ENCODE measurements at places on chromosomes 2 and 18.

DNA sequence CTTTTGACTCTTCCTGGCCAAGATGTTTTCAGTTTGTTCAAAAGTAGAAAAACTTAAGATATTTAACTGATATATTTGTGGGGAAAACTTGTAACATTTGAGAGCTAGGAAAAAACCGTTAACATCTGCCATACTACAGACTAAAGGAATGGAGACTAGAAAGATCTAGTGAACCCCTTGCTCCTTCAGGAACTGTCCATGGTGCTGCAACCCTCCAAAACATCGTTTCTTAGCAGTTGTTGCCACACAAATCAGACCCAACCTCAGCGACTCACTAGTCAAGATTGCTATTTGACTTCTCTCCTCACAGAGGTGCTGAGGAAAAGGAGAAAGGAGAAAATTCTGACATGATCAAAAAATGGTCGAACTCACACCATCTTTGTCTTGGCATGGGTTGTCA is 393.8 kb upstream of the LYPD1 start:
- peak; percentile 35 for DNase-seq

GRCh38 chr2:193847130-193847529 is 1652.4 kb upstream of the TMEFF2 start:
- no peak for DNase-seq

DNA sequence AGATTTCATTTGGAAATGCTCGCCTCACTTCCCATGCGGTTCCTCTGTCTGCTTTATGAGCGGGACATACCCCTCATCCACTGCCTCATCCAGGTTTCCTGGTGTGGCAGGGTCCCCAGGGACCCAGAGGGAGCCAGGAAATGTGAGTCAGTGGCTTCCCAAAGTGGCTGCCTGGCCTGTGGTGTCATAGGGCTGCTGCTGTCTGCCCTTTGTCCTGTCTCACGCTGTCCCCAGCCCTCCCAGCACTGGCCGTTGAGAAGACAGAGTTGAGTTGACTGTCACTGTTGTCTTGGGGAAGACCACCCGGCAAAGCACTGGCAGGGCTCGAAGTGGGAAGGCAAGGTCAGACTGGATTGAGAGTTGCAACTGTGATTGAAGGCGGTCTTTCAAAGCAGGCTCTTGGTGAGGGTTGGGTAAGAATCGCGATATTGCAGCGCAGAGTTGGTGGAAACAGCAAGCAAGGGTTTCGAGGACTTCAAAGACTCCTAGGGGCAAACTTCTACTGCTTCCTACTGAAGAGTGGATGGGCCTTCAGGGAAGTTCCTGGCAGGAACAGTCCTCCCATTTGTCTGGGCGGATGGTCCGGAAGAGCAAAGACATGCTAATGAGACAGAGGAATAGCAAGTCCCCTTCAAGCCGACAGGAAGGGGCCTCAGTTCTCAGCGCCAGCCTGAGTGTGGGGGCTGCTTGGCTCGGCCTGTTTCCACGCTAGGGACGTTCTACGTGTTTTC is 33.9 kb downstream of the RAB31 start:
- DNase-seq: peak; percentile 43

GRCh38 chr18:59357928-59358327 is 1.1 kb downstream of the LMAN1 start:
- DNase-seq: no peak

- no peak for DNase-seq
These were observed 155.7 kb downstream of the TNS1 start for GRCh38 chr2:217847115-217847514.

DNA sequence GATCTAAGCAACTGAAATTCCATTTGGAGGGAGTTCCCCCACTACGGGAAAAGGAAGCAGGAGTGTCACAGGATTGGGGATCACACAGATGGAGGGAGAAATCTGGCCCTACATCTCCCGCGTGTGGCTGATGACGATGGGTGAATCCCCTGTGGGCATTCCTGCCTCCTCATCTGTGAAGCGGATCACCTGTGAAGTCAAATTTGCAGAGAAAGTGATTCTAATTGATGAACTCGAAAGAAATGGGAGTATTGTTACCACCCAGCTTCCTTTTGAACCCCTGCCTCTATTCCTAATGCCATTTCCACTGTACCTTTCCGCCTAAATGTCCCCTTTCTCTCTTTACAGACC is 92.0 kb downstream of the CMPK2 start:
- no peak for DNase-seq

Measured in femur (tissue), 1 donor.